Stimulated activated CD8-positive, alpha-beta memory T cell treated with anti-CD3 and anti-CD28 coated beads, Interleukin-4, amount 100 ng/mL, for 4 hours (primary cell): ENCODE measurements at places on chromosomes 2 and 18.

DNA sequence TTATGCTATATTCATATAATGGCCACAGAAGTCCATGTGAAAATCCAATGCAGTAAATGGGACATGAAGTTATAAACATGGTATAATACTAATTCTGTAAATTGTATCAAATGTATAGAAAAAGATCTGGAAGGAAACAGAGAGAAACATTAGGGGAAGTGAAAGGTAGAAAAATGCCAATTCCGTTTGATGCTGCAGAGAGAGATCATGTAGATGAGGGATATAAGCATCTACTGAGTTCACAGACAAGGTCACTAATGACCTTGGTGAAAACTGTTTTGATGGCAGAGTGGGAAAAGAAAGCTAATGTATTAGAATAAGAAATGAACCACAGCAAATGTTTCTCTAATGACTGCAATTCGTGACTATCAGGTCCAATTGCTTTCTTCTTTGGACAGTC is 56.0 kb downstream of the BARD1 start:
- no peak for DNase-seq

DNA sequence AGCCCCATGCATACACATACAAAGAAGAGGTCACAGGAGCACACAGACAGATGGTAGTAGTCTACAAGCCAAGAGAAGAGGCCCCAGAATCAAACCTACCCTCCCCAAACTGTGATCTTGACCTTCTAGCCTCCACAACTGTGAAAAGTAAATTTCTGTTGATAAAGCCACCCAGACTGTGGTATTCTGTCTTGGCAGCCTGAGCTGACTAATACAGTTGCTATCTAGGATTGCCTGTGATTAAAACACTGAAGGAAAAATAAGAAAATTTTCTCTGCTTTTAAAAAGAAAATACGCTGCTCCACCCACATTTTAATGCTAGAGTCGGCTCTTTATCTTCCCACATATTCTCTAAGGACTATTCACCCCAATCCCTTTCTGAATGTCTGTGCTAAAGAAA is 143.7 kb upstream of the TMEM200C start:
- DNase-seq, result no peak

- no peak for DNase-seq
Measured at GRCh38 chr2:102116630-102117471, 25.7 kb upstream of the IL1R1 start.

GRCh38 chr2:190462181-190462580 is 54.0 kb downstream of the MFSD6 start:
- DNase-seq, result no peak

DNA sequence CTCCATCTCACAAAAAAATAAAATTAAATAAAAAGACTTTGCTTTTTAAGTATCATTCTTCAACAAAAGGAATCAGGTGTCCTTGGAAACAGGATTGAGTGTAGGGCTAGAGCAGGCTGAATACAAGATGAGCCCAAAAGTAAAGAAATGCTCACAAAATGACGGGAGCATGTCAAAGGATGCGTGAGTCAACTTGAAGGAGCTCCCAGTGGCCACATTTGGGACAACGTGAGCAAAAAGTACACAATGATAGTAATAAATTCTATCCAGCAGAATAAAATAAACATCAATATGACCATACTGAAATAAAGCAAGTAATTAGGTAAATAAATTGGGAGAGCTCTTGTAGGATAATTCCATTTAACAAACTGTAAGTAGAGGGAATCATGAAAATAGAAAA is 220.7 kb downstream of the PHLPP1 start:
- DNase-seq, result no peak

DNA sequence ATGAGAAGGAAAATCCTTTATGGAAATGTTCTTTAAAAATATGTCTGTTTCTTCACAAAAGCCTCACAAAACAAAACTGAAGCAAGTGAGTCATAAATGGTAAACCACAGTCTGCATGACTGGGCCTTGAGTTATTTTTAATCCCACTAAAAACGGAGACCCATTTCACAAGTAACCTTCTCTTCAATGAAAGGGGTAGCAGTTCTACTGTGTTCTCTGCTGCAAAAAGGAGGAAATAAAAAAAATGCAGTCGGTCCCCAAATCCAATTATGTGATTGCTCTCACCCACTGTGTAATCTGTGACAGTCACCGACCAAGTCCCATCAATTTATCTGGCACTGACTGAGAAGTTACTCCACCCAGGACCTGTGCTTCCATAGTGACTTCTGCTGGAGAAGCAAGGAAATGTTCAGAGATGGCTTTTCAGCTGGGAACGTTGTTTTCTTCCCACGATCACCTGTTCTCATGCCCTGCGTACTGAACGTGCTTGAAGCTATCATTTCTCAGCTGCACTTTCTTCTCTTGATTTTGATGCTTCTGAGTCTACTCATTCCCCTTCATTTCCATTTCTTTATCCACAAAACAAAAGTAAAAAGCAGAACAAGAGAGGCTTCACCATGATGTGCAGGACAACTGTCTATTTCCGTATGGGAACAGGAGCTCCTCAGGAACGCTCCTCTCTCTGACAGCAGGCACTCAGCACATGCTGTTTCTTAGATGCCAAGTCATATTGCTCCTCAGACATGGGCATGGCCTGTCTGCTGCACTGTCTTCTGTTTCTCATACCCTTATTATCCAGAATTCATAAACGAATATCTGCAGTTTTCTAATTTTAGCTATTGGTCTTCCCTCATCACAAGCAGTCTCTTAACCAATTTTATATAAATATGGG is 80.0 kb upstream of the TMEM200C start:
- no peak for DNase-seq

DNA sequence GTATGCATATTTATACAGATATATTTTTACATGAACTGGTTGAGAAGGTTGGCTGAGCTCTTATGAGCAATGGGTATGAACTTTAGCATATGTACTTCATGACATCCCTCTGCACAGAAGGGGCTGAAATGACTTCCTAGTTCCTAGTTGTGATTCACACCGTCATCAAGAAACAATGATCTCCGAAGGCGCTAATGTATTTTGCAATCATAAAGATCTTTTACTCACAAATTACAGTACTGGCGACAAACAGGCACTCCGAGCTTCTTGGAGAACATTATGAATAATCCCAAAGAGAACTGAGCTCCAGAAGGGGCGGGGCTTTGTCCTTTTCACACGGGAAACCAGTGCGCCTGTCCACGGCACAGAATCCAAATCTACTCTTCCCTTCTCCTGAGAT is 18.1 kb downstream of the BCL2 start:
- DNase-seq, result no peak

- no peak for DNase-seq
Measured at GRCh38 chr18:10113121-10114022, 199.6 kb downstream of the VAPA start.

- DNase-seq, result no peak
Measured at GRCh38 chr2:134319596-134320254, 65.9 kb downstream of the MGAT5 start.

DNA sequence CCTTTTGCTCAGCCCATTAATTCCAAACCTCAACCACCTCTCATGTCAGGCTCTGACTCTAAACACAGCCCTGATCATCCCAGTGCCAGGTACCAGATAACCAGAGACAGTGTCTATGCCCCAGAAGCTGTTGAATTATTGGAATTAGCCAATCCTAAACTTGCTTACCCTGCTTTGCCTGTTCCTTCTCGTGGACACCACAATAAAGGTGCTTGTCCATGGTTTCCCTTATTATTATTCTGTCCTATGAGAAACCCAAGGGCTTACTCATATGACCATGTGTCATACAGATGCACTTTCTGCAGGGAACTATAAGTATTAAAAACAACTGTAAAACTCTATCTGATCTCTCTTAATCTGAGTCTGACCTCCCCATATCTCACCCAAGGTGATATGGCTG is 2193.8 kb upstream of the PIK3C3 start:
- DNase-seq, result no peak

DNA sequence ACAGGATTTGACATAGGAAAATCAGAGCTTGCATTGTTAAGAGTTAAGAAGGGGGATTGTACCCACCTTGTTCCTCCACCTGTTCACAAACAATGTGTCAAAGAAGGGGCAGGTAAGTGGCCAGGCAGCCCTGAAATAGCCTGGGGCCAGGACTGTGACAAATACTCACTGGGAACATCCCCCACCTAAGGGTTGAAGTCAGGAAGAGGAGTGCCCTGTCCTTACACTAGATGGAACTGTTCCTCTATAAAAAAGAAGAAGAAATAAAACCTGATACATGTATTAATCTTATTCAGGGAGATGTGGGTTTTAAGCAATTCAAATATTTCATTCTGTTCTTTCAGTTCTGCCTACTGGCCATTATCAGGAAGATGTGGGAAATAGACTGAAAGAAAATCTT is 41.9 kb downstream of the TACR1 start:
- no peak for DNase-seq

DNA sequence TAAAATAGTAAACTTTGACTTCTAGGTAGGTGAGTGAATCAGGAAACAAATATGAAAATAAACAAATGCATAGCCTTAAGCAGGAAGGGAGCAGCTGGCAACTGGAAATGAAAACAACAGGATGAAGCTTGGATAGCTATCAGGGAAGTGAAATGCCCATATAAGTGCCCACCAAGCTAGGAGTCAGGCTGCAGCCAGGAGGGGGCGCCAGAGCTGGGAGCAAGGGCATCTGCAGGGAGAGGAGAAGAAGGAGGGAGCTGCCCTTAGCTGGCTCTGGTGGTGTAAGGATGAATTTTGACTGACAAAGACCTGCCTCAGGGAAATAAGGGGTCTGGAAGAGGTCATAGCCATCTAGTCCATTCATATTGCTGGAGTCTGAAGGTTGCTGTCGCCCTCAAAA is 298.3 kb downstream of the TDRD15 start:
- no peak for DNase-seq

DNA sequence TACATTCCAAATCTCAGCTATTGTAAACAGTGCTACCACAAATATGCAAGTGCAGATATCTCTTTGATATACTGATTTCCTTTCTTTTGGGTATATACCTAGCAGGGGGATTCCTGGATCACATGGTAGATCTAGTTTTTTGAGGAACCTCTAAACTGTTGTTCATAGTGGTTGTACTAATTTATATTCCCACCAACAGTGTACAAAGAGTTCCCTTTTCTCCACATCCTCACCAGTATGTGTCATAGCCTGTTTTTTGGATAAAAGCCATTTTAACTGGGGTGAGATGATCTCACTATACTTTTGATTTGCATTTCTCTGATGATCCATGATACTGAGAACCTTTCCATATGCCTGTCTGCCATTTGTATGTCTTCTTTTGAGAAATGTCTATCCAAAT is 6.3 kb upstream of the CCNT2 start:
- no peak for DNase-seq

DNA sequence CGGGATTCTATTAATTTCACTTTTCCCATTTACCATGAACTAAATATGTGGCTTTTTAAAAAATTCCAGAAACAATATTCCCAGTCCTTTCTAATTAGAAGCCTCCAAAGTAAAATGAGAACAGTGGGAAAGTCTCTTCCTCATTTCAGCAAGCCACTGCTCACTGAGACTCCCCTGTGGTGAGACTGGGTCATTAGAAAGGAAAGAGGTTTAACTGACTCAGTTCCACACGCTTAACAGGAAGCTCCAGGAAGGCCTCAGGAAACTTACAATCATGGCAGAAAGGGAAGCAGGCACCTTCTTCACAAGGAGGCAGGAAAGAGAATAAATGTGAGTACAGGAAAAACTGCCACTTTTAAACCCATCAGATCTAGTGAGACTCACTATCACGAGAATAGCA is 258.9 kb upstream of the CHAC2 start:
- DNase-seq, result no peak

GRCh38 chr2:134924912-134925311 is 6.3 kb downstream of the CCNT2 start:
- DNase-seq, result no peak

DNA sequence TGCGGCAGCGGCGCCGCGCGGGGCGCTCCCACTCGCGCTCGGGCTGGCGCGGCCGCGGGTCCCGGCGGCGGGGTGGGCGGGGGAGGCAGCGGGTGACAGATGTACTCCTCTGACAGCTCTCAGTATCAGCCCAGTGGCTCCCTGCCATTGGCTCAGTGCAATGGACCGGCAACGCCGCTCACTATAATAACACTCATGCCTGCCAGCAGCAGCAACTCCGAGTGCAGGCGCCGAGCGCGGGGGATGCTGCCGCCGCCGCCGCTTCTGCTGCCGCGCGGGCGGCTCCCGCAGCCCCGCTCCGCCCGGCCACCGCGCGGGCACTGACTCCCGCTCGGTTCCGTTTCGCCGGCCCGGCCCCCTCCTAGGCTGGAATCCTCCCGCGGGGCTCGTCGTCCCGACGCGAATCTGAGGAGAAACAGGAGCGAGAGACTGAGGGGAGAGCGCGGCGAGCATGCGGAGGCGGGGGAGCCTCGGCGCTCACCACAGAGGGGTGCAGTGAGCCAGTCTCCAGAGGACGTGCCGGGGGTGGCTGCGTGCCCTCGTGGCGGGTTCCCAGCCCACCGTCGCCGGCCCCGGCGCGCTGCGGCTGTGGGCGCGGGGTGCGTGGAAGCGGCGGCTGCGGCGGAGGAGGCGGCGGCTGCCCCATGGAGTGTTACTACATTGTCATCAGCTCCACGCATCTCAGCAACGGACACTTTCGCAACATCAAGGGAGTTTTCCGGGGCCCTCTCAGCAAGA is at the start of gene ZNF804A:
ZNF804A (plus strand) TSS at position 214 of the 738 bp plus-strand sequence; CDS start at position 645, 431 bp downstream.
- DNase-seq, result no peak

GRCh38 chr2:240997856-240998705 is at the start of gene SNED1:
Gene SNED1 (plus strand): TSS chr2:240998618. CDS start chr2:240998838, 220 bp downstream.
- peak; percentile 19 for DNase-seq

GRCh38 chr2:233964581-233964980 is 47.4 kb downstream of the TRPM8 start:
- DNase-seq, result no peak

GRCh38 chr2:171341394-171342066 is 92.3 kb downstream of the METTL8 start:
- no peak for DNase-seq

DNA sequence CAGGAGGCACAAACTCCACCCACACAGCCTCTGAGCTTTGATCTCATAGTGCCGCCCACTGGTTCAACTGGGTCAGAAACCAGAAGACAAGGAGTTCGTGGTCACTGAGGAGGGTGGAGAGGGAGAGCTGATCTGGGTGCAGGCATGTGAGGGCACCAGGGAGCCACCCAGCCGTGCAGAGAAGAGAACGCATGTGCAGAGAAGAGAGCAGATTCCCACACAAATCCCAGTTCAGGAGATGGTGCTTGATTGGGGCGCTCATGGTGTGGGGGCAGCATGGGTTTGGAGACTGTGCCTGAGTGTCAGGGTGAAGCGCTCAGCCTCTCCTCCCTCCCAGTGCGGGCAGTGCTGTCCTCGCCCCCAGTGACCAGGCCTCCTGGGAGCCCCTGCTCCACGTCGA is 375.2 kb upstream of the MYT1L start:
- no peak for DNase-seq

- DNase-seq, result no peak
Measured at GRCh38 chr18:54608028-54608642, 17.1 kb downstream of the DYNAP start.

- DNase-seq, result no peak
Measured at GRCh38 chr18:25123438-25124232, 228.3 kb downstream of the ZNF521 start.

- DNase-seq, result no peak
Measured at GRCh38 chr2:222792001-222792611, 68.7 kb upstream of the ACSL3 start.
